ENCODE measurements at places on chromosomes 5 and 9.

GRCh38 chr9:8679371-8679822 is 879.8 kb upstream of the DMAC1 start:
- H3K36me3 ChIP-seq: no peaks in the 10 kb centered on the region
- H3K4me3 ChIP-seq: no peak overlapping the region
- DNase-seq: no peak
- H3K27me3 ChIP-seq: no peaks in the 10 kb centered on the region

DNA sequence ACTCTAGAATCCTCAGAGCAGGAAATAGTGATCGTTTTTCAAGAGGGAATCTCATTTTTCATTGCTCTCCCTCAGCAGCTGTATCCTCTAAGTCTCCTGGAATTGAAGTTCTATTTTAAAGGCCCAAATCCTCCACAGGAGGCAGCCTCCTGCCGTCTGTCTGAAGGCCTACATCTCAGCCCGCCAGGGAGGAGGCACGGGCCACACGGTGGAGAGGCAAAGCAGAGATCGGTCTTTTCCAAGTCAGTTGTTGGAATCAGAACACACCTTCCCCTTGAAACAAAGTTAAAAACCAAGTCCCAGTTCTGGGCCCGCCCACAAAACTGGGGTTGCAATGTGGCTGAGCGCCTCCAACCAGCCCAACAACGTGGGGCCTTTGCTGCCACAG is 68.7 kb downstream of the RAPGEF1 start:
- H3K27ac ChIP-seq: peak overlapping the region; percentile 99
- H3K27me3 ChIP-seq: peaks cover 19% of the 10 kb centered on the region

DNA sequence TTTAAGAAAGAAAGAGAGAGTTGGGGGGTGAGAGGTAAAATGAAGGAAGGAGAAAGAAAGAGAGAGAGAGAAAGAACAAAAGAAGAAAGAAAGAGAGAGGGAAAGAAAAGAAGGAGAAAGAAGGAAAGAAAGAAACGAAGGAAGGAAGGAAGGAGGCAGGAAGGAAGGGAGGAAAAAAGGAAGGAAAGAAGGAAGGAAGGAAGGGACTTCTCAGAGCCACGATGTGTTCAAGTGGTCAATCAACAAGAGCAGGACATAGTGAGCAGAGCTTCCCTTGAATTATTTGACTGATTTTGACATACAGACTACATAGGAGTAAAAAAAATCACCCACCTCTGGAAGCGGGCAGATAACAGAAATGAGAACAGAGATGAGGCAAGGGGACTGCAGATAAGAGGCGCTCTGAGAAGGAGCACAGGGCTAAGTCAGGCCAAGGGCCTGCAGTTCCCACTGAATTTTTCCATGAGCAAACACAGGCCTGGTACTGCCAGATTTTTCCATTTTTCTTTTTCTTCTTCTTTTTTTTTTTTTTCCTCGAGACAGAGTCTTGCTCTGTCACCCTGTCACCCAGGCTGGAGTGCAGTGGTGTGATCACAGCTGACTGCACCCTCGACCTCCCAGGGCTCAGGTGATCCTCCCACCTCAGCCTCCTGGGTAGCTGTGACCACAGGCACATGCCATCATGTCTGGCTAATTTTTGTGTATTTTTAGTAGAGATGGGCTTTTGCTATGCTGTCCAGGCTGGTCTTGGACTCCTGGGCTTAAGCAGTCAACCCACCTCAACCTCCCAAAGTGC is 77.7 kb upstream of the IL17B start:
- no peak overlapping the region for H3K27ac ChIP-seq
- peaks cover 1% of the 10 kb centered on the region for H3K27me3 ChIP-seq
- no peak overlapping the region for H3K4me3 ChIP-seq
- H3K4me1 ChIP-seq: no peaks in the 10 kb centered on the region
- H3K36me3 ChIP-seq: no peaks in the 10 kb centered on the region

DNA sequence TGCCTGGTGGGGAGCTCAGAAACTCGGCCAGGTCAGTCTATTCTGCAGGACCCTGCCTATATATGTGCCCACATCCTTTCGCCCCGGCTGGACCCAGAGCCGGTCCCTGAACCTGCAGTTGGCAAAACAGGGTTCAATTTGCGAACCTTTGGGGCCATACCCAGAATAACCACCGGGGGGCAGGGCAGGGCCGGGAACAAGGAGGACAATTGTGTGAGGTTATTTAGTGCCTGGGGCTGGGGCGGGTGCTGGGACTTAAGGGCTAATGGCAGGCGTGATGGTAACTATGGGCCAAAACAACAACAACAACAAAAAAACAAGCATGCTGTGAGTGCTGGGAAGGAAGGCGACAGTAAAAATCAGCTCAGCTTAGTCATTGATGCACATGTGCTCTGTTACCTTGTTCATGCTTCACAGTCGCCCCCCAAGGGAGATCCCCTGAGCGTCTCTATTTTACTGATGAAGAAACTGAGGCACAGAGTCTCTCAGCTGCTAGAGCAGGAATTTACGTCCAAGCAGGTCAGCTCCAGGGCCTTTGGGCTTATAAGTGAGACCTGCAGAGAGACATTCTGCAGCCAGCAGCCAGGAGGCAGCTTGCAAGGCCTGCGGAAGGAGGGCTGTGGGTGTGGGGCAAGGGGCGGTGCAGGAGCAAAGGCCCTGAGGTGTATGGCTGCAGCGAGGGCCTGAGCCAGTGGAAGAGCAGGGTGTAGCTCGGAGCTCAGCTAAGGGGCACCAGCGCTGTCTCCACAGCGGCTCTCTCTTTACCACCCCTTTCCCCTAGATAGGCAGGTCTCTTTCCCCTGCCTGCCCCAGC is 106.0 kb downstream of the PHF2 start:
- H3K27me3 ChIP-seq: peaks cover 1% of the 10 kb centered on the region
- no peaks in the 10 kb centered on the region for H3K4me1 ChIP-seq
- peaks cover 4% of the 10 kb centered on the region for H3K36me3 ChIP-seq
- DNase-seq: no peak
- no peak overlapping the region for H3K27ac ChIP-seq

GRCh38 chr5:90941002-90941720 is 382.6 kb downstream of the ADGRV1 start:
- DNase-seq: no peak
- H3K27ac ChIP-seq: peak overlapping the region; percentile 68
- H3K4me1 ChIP-seq: peaks cover 10% of the 10 kb centered on the region
- no peaks in the 10 kb centered on the region for H3K36me3 ChIP-seq

- peaks cover 46% of the 10 kb centered on the region for H3K36me3 ChIP-seq
- H3K4me3 ChIP-seq: no peak overlapping the region
- peaks cover 17% of the 10 kb centered on the region for H3K4me1 ChIP-seq
- H3K27me3 ChIP-seq: no peaks in the 10 kb centered on the region
- H3K27ac ChIP-seq: no peak overlapping the region
Measured at GRCh38 chr5:1320436-1321344, 24.2 kb downstream of the CLPTM1L start.

- no peak overlapping the region for H3K4me3 ChIP-seq
- H3K4me1 ChIP-seq: no peaks in the 10 kb centered on the region
- H3K36me3 ChIP-seq: no peaks in the 10 kb centered on the region
- H3K27ac ChIP-seq: no peak overlapping the region
Measured at GRCh38 chr5:9557696-9558095, 11.8 kb upstream of the SEMA5A start.

DNA sequence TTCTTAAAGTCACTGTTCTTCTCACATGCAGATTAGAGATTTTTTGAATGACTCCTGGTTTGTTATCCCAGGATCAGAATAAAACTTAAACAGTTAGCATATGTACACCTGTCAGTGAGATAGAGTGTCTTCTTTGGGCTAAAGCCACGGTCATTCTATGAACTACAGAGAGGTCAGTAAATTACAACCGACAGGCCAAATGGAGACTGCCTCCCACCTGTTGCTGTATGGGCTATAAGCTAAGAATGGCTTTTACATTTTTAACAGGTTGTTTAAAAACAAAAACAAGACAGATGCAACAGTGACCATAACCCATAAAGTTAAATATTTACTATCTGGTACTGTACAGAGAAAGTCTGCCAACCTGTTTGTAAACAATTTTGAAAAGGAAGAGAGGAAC is 125.7 kb downstream of the ELAVL2 start:
- H3K4me1 ChIP-seq: no peaks in the 10 kb centered on the region
- H3K36me3 ChIP-seq: no peaks in the 10 kb centered on the region
- DNase-seq: no peak
- H3K27ac ChIP-seq: no peak overlapping the region
- no peak overlapping the region for H3K4me3 ChIP-seq

DNA sequence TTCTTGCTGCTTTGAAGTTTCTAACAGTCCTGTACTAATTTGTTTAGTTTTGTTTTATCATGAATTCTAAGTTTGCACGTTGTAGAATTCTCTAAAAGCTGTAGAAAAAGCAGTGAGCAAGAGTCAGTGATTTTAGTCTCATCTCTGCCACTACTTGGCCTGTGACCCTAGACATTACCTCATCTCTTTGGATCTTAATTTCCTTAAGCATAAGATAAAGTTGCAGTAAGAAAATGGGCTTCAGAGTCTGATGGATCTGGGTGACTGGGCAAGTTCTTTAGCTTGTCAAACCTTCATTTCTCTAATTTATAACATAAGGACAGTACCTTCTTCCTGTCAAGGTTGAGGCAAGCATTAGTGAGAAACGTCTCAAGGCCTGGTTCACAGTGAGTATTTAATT is 247.9 kb downstream of the DMRT2 start:
- peaks cover 3% of the 10 kb centered on the region for H3K36me3 ChIP-seq
- no peak overlapping the region for H3K27ac ChIP-seq
- no peaks in the 10 kb centered on the region for H3K4me1 ChIP-seq
- no peak overlapping the region for H3K4me3 ChIP-seq
- DNase-seq: no peak
- H3K27me3 ChIP-seq: no peaks in the 10 kb centered on the region

- H3K4me1 ChIP-seq: no peaks in the 10 kb centered on the region
- no peak for DNase-seq
- H3K36me3 ChIP-seq: no peaks in the 10 kb centered on the region
- H3K4me3 ChIP-seq: no peak overlapping the region
- H3K27ac ChIP-seq: no peak overlapping the region
Measured at GRCh38 chr9:18665947-18666346, 192.0 kb downstream of the ADAMTSL1 start.

DNA sequence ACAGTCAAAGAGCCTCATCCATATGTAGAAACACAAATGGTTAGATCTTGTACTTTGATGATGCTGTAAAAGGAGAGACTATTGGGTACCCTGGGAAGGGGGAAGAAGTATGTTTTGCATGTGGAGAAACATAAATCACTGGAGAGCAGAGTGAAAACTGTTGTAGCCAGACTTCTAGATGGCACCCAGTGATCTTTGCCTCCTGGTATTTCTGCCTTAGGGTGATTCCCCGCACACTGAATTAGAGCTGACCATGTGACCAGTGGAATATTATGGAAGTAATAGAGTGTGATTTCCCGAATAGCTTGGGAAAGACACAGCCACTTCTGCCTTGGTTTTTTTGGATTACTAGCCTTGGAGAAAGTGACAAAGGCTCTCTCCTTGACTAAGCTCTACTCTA is 174.3 kb downstream of the LPAR1 start:
- H3K27me3 ChIP-seq: no peaks in the 10 kb centered on the region
- no peak overlapping the region for H3K27ac ChIP-seq
- no peak for DNase-seq
- no peaks in the 10 kb centered on the region for H3K36me3 ChIP-seq
- no peak overlapping the region for H3K4me3 ChIP-seq

GRCh38 chr5:17831279-17831678 is 197.0 kb downstream of the TAF11L14 start:
- H3K27me3 ChIP-seq: peaks cover 3% of the 10 kb centered on the region
- H3K36me3 ChIP-seq: no peaks in the 10 kb centered on the region
- H3K27ac ChIP-seq: no peak overlapping the region
- no peaks in the 10 kb centered on the region for H3K4me1 ChIP-seq
- H3K4me3 ChIP-seq: no peak overlapping the region

DNA sequence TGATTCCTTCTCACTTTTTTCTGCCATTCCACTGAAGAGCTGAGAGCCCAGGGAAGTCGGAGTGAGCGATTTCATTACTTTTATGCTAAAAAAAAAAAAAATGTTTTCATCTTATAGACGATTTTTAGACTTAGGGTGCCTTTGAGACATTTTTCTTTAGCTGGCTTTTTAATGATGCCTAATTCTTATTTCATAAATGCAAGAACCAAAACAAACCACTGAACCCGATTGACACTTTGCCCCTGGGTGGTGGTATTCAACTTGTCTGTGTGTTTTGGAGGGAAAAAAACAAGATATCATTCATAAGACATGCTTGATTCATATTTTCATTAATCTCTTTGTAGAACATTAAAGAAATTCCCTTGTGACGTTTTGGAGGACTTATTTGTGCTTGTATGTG is 2.4 kb downstream of the TLE4 start:
- H3K36me3 ChIP-seq: no peaks in the 10 kb centered on the region
- H3K4me1 ChIP-seq: peaks cover 59% of the 10 kb centered on the region
- no peak for DNase-seq
- peaks cover 25% of the 10 kb centered on the region for H3K27me3 ChIP-seq
- H3K27ac ChIP-seq: peak overlapping the region; percentile 91
- H3K4me3 ChIP-seq: peak overlapping the region; percentile 93

GRCh38 chr5:81819556-81820317 is 68.8 kb upstream of the SSBP2 start:
- peaks cover 40% of the 10 kb centered on the region for H3K4me1 ChIP-seq
- H3K4me3 ChIP-seq: no peak overlapping the region
- peaks cover 7% of the 10 kb centered on the region for H3K27me3 ChIP-seq
- H3K36me3 ChIP-seq: no peaks in the 10 kb centered on the region
- DNase-seq: no peak

- peaks cover 5% of the 10 kb centered on the region for H3K4me1 ChIP-seq
- H3K4me3 ChIP-seq: no peak overlapping the region
- DNase-seq: no peak
- peaks cover 23% of the 10 kb centered on the region for H3K36me3 ChIP-seq
- no peaks in the 10 kb centered on the region for H3K27me3 ChIP-seq
- peak overlapping the region; percentile 20 for H3K27ac ChIP-seq
Measured at GRCh38 chr9:75071530-75072122, 16.3 kb downstream of the NMRK1 start.

DNA sequence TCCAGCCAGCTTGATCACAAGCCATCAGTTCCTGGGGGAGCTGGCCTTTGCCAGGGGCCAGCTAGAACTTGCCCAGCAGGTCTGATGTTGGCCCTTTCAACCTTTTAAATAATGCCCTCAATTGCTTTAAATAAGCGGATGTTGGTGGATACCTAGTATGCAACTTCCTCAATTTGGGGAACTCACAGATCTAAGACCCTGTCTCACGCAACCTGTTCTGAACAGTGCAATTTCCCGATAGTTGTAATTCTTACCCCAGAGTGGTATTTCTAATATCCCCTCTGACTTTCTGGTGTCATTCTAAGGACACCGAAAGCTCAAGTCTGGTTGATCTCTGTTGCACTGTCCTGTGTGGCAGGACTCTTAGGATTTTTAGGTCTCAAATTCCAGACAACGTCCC is 23.1 kb downstream of the GALNT12 start:
- H3K36me3 ChIP-seq: peaks cover 4% of the 10 kb centered on the region
- H3K4me3 ChIP-seq: no peak overlapping the region
- no peak overlapping the region for H3K27ac ChIP-seq

DNA sequence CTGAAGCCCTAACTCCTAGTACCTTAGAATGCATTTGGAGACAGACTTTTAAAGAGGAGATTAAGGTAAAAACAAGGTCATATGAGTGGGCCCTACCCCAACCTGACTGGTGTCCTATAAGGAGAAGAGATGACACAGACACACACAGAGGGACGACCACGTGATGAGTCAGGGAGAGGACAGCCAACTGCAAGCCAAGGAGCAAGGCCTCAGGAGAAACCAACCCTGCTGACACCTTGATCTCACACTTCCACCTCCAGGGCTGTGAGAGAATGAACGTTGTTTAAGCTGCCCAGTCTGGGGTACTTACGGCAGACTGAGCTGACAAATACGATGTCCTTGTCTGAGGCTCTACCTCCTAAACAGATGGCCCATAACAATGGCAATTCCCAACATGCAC is 93.6 kb downstream of the ROR2 start:
- H3K4me1 ChIP-seq: no peaks in the 10 kb centered on the region
- no peaks in the 10 kb centered on the region for H3K36me3 ChIP-seq
- no peak for DNase-seq
- H3K27me3 ChIP-seq: no peaks in the 10 kb centered on the region
- no peak overlapping the region for H3K27ac ChIP-seq
